ENCODE measurements at places on chromosomes 6 and 20.

DNA sequence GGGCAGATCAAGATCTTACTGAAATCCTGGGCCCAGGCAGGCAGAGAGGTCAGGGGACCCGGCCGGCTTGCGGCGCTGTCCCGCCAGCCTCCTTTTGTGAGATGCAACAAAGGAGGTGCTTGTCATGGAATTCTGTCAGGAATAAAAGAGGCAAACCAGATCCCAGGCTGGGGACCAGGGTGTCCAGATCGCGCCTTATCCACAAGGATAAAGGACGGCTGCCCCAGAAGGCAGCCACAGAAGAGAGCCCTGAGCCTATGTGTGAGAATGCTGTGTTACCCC is 42.6 kb upstream of the CDH22 start:
- DNase-seq = no peak

DNA sequence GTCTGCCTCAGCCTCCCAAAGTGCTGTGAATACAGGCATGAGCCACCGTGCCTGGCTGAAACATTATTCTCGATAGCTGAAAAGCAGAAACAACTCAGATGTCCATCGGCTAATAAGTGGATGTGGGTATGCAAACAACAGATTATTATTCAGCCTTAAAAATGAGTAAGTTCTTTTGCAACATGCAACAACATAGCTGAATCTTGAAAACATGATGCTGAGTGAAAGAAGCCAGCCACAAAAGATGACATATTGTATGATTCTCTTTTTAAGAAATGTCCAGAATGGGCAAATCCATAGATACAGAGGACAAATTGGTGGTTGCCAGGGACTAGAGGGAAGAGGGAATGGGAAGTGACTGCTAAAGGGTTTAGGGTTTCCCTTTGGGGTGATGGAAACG is 61.7 kb downstream of the RIOK1 start:
- no peak for DNase-seq

DNA sequence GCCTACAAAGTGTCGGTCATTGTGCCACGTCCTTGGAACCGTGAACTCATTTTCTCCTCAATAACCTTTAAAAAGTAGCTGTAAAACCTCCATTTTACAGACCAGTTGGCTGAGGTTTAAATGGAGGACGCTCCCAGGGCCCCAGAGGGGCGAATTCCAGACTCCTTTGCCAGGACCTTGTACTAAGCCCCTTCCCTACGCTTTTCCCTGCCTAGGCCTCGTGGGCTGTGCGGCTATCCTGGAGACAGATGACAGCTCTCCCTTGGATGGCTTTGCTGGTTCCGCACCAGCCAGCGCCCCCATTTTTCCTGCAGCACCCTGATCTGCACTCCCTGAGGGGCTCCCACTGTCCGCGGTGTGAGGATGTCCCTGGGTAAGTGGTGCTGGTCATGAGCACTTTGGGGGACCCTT is 12.1 kb upstream of the SNHG17 start:
- DNase-seq = no peak

GRCh38 chr6:120553353-120553752 is 780.9 kb downstream of the TBC1D32 start:
- DNase-seq = no peak

DNA sequence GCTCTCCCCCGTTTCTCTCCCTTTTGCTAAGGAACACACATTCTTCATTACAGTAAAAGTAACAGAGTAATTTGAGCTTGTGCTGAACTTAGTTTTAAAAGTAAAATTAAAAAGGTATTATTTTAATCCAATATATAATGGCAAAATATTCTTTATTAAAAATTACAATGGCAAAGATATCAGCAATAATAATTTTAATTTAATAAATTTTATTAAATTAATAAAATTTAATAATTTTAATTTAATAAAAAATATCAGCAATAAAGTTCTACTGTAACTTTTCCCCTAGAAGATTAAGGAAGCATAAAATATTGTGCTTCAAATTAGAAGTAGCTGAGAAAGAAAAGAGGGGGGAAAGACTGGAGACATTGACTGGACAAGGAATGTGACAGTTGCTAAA is 32.5 kb downstream of the DSE start:
- no peak for DNase-seq

- no peak for DNase-seq
Measured at GRCh38 chr6:1800845-1801244, 191.1 kb downstream of the FOXC1 start.

GRCh38 chr6:90303039-90303438 is 6.4 kb upstream of the BACH2 start:
- DNase-seq = no peak

GRCh38 chr6:16674801-16675392 is 86.4 kb downstream of the ATXN1 start:
- DNase-seq = peak; percentile 77

DNA sequence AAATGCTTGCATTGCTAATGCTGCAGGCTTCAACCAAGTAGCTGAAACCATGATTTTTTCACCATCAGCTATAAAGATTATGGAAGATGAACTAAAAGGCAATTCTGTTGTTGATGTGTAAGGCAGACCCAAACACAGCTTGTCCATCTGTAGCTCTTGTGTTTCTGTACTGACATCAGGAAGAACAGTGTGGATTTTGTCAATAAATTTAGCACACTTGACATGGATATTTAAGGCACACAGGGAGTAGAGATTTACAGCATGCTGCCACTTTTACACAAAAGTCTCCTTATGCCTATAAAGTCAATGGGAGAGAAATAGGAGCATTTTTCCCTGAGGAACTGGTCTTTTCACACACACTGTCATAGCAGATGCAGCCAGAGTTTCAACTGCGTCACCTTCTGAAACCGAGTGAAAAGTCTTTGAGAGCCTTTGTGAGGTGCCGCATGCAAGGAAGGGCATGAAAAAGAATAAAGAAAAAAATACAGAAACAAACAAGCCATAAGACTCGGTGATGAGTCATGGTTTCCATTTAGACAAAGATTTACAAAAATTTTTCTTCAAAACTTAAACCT is 261.4 kb upstream of the TFAP2D start:
- DNase-seq = no peak

DNA sequence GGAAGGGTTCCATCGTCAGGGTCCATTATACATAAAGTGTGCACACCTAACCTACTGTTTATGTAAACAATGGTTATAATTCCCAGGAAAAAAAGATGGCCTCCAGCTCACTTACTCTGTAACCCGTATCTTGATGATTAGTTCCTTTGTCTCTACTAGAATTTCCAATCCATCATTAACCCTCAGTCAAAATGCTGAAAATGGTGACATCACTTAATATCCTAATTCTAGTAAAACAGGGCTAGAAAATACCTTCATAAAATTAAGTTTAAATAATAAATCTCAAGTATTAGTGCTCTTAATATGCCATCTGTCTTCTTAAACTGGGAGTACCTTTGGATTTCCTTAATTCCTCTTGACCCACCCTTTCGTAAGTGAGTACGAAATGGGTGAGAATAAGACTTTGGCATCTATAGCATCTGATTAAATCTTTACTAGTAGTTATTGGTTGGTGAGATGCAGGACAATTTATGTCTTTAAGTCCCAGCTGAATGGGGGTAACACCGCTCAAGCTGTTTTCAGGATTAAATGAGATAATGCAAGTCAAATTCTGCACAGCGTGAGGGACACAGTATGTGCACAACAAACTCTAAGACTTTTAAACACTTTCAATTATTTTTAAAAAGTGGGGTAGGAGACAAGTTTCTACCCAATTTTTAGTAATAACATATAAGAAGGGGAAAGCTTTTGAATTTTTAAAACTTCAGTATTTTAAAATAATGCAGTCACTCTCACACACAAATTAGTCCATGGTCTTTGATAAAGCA is 1.6 kb downstream of the HMGN3 start:
- DNase-seq = no peak
